NCI-H1048 (cell line): ENCODE measurements at places on chromosomes 16 and 17.

GRCh38 chr16:57884655-57885133 lies 82.4 kb upstream of the KIFC3 start:
- no peak for DNase-seq

- no peak for DNase-seq
Observed at GRCh38 chr17:75084039-75084660, 3.6 kb upstream of the SLC16A5 start.

DNA sequence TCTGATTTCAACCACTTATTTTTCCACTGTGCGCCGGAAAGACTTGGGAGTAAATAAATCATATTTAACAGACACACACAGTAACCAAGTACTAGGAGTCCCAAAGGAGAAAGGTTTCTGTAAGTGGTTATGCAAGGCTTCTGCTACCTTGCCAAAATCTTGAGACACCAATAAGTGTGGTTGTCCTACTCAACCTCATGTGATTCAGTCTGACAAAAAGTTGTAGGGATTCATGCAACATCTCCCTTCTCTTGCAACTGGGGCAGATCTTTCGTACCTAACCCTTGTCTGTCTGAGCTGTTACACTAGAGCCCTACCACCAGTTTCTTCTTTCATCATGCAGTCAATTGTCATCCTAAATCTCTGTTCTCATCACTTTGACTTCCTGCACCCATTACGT lies 69.9 kb upstream of the NUDT7 start:
- DNase-seq, result no peak

DNA sequence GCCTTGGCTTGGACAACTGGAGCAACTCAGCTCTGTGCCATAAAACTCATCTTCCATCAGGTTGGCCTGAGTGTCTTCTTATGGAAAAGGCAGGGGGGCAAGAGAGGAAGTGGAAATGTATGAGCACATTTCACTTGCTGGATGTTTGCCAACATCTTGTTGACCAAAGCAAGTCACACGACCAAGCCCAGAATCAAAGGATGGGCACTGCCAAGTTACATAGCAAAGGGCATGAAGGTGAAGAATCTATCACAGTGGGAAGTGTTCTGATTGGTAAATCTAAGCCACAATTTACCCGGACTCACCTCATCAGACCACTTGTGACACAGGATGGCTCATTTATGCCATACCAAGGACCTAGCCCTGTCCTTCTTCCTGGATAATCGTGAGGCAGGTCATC lies 310.5 kb upstream of the IRX5 start:
- DNase-seq, result no peak

GRCh38 chr17:76420356-76421043 lies 32.5 kb downstream of the UBE2O start:
- no peak for DNase-seq

DNA sequence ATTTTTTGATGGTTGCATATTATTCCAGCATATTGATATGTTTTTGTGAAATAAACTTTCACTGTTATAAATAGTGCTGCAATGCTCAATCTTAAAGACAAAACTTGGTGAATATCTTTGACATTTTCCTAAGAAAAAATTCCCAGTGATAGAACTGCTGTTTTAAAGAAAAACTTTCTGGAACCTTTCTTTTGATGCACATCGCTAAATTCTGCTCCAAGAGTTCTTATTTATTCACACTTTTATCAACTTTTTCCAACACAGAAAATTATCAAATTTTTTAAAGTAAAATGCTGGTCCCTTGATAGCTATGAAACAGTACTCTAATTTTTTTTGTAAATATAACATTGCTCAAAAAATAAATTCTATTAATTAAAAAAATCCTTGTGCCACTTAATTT lies 196.6 kb downstream of the HS3ST3A1 start:
- DNase-seq, result no peak

DNA sequence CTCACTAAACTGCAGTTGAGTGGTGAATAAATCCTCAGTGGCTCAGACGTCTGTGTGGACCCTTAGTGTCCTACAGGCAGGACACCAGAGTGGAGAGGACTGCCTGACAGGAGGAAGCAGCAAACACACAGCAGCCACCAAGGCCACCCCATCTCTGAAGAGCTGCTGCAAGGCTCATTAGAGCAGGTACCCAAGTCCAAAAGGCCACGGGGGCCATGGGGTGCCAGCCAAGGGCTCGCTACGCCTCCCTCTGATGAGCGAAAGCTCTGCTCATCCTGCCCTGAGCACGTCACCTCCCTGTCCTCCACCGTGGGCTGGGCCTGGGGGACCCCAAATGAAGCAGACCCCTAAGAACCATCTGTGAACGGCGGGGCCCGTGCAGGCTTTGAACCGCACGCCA lies 70.1 kb upstream of the DOC2B start:
- no peak for DNase-seq

GRCh38 chr17:65374966-65375365 lies 186.5 kb downstream of the AXIN2 start:
- DNase-seq, result no peak

GRCh38 chr16:30003670-30004423 lies 7.0 kb downstream of the DOC2A start:
- DNase-seq, result no peak

GRCh38 chr16:65202461-65202860 lies 80.6 kb upstream of the CDH11 start:
- DNase-seq, result no peak

GRCh38 chr17:68033636-68034451 lies 1.7 kb upstream of the KPNA2 start:
- no peak for DNase-seq

GRCh38 chr17:9074131-9074530 lies 52.8 kb downstream of the NTN1 start:
- DNase-seq, result no peak

DNA sequence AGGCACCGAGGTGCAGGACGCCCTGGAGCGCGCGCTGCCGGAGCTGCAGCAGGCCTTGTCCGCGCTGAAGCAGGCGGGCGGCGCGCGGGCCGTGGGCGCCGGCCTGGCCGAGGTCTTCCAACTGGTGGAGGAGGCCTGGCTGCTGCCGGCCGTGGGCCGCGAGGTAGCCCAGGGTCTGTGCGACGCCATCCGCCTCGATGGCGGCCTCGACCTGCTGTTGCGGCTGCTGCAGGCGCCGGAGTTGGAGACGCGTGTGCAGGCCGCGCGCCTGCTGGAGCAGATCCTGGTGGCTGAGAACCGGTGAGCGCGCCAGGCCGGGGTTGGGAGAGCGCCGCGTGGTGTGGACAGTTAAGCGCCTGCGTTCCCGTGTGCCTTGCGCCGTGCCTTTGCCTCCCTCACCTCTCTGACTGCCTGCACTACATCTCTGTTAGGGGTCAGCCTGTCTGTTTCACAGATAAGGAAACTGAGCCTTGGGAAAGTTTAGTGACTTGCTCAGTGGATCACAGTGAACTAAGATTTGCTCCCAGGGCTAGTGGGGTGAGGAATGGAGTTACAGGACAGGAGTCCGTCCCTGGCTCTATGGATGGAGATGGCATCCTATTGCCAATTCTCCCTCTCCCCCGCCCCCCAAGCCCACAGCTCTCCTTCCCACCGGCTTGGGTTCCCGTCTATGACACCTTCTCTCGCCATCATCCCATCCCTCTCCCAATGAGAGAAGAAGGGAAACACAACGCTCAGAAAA lies 880 bp downstream of the SARM1 start:
- no peak for DNase-seq

- no peak for DNase-seq
Observed at GRCh38 chr16:5580772-5581171, 483.2 kb upstream of the EEF2KMT start.

DNA sequence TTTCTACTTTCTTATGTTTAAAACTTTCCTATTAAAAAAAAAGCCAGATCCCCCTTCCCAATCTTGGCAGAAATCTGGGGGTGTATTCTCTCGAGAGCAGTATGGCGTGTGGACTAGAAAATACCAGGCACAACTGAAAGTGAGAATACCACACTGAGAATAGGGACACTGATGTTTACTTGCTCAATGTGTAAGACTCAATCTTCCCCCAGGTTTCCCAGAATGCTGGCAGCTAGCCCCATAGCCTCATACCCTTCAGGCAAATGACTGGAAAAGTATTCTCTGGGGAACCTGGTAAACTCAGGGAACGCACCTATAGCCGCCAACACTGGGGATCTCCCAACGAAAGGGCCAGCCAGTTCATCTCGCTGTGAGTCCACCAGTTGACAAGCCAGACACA lies 15.3 kb downstream of the ZZEF1 start:
- no peak for DNase-seq

DNA sequence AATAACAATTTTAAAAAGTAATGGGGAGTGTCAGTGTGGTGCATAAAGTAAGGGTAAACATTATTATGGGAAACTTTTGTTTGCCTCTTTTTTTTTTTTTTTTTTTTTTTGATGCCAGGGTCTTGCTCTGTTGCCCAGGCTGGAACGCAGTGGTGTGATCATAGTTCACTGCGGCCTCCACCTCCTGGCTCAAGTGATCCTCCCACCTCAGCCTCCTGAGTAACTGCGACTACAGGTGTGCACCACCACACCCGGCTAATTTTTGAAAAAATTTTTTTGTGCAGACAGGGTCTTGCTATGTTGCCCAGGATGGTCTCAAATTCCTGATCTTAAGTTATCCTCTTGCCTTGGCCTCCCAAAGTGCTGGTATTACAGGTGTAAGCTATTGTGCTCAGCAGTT lies 10.7 kb downstream of the TAOK1 start:
- no peak for DNase-seq

- DNase-seq, result no peak
Observed at GRCh38 chr17:80396157-80397033, 18.6 kb upstream of the ENDOV start.

DNA sequence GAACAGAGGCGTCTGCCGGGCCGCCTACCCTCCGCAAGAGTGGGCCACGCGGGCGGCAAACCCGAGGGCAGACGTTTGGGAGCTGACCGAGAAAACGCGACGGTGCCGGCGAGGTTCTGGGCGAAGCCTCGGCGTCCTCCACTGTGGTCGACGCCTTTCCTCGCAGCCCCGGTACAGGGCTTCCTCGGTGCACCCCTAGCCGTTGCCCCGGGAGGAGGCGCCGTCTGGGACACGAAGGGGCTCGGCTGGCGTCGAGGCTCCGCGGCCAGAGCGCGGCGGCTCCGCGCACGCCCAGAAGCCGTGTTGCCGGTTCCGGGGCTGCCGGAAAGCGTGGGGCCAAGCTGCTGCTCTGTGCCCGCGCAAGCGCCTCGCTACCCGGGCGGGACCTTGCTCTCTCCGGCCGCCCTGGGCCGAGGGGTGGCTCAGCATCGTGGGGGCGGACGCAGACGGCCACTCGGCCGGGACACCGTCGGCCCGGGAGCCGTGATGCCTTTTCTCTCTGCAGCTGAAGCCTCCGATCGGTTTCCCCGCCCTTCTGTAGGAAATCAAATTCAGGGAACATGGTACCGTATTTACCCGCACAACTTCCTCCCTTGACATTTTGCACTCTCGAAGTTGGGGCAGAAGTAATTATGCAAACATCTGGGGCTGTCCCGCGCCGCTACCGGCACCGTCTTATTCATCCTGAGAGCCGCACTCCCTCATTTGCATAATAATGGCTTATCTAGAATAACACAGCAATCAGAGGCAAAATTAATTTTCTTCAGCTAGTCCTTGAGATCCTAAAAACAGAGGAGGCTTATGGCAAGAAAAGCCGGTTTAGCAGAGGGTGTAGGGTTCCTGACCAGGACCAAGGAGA lies 7.3 kb upstream of the CBX8 start:
- DNase-seq, result no peak

DNA sequence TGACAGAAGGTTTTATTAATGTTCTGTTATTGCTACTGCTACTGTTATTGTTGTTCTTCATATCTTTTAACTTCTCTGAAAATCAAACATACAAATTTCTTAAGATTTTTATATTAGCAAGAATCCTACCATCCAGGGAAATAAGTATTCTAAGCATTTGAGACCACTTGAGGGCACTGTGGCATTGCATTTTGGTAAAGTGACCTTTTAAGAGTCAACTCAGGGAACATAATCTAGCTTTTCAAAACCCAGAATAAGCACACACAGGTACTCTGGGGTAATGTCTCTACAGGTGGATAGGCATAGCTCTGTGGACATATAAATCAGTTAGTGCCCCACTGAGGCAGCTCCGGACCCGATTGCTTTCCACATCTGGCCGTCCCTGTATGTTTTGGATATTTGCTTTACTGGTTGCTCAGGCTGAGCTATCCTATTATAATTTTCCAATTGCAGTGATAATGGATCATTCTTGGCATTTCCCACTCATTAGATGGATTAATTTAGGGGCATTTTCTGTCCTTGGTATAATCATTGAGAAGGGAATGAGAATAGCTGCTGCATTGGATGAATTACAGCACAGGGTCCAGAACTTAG lies 1425.1 kb upstream of the CDH8 start:
- DNase-seq, result no peak

GRCh38 chr17:38731526-38732294 lies 1.6 kb downstream of the CISD3 start:
- DNase-seq, result no peak

DNA sequence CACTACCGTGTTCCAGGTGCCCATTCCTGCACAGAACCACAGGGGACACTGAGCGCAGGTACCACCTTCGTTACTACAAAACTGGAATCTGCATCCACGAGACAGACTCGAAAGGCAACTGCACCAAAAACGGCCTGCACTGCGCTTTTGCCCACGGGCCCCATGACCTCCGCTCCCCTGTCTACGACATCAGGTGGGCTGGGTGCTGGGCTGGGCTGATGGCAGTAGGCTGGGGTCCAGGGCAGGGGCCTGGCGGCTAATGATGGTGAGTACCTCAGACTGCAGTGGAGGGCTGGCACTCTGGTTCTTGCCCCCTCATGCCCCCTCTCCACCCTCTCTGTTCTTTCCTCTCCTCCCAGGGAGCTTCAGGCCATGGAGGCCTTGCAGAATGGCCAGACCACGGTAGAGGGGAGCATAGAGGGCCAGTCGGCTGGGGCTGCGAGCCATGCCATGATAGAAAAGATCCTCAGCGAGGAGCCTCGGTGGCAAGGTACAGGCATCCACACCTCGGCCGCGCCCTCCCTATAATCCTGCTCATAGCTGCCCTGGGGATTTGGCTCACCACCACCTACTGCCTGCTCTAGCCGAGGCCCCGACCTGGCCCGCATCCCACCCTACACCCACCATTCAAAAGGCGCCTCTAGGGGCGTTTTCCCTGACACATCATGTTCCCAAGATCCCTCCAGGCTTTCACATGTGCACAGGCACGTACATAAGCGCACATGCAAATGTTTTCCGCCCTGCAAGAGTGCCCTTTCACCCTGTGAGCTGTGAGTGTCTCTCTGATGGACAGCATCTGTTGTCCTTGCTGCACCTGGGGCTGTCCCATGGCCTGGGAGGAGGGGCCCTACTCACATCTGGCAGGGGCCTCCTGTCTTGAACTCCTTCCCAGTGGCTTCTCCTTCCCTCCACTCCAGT lies 27.7 kb downstream of the UNK start:
- no peak for DNase-seq

- DNase-seq, result no peak
Observed at GRCh38 chr16:4114257-4115208, 1.7 kb downstream of the ADCY9 start.

DNA sequence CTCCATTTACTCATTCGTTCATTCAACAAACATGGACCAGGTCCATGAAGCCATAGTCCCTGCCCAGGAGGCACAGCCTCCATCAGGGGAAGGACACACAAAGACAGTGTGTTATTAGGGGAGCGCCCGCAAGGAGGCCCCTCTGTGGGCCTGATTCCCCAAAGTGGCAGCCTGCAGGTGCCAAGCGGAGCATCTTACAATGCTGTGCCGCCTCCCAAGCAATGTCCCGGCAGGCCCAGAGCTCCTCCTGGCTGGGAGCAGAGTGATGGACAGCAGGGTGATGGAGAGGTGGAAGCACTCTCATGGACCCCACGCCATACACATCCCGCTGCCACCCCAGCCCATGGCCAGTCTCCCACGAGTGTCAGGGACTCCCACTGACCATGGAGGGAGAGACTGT lies 25.8 kb downstream of the TRPV1 start:
- DNase-seq, result no peak

- no peak for DNase-seq
Observed at GRCh38 chr16:84014570-84015327, 27.8 kb downstream of the SLC38A8 start.
